ENCODE measurements at places on chromosomes 7 and 10.
A peak's percentile ranks its signal among the peaks of the same experiment; 100 is the strongest.

GRCh38 chr10:124917428-124918190, 24.3 kb upstream of the ZRANB1 start:
- DNase-seq: peak; percentile 3

- DNase-seq: no peak
These were observed 486 bp downstream of the CACNA2D1 start for GRCh38 chr7:82443036-82443546.

GRCh38 chr10:124971276-124971675, 29.4 kb downstream of the ZRANB1 start:
- DNase-seq: no peak

DNA sequence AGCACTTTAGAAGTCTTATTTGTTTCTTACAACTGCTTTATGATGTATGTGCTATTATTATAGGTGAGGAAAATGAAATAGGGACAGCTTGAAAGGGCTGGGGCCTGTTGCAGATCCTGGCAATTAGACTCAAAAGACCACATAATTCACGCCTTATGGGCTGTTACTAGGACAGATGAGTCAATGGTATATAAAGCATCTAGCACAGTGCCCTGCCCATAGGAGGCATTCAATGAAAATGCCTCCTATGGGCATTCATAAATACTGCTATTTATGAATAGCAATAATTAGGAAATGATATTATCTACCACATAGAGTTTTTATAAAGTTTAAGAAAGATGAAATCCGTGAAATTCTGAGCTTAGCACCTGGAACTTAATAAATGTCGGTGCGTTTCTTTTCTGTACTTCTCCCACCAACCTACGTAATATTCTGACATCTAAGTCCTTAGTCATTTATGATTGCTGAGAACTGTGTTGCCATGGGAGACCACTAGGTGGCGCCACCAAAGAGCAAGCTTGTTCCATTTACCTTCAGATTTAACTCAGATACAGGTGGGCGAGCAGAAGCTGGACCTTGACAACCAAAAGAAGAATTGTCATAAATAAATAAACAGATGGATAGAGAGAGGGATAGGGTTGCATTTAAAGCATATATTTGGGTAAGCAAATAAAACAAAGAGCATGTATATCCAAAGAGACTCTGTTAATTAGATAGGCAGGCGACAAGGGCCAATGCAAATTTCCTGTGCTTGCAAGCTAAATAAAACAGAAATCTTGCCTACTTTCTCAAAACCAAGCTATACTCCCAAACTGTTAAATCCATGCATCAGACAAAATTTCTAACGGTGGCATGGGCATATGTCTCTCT, 699.9 kb downstream of the INHBA start:
- DNase-seq: no peak

- DNase-seq: no peak
These were observed 91.1 kb upstream of the SP4 start for GRCh38 chr7:21336743-21337142.

DNA sequence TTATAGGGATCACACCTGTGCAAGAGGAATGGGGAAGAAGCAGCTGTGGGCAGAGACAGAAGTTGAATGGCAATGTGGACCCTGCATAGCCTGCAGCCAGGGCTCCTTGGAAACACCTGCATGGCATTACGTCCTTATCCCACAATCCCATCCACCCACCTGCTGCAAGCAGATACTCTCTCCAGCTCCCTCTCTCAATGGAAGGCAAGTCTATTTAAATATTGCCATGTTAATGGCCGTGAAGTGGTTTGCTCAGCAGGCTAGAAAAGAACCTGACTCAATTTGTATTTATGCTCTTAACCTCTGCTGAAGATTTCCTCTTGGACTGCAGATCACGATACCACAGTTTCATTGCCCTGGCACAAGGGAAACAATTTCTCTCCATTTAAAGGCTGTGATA, 417.0 kb downstream of the TYW1 start:
- no peak for DNase-seq

- no peak for DNase-seq
These were observed 26.0 kb downstream of the EN2 start for GRCh38 chr7:155483868-155484325.

DNA sequence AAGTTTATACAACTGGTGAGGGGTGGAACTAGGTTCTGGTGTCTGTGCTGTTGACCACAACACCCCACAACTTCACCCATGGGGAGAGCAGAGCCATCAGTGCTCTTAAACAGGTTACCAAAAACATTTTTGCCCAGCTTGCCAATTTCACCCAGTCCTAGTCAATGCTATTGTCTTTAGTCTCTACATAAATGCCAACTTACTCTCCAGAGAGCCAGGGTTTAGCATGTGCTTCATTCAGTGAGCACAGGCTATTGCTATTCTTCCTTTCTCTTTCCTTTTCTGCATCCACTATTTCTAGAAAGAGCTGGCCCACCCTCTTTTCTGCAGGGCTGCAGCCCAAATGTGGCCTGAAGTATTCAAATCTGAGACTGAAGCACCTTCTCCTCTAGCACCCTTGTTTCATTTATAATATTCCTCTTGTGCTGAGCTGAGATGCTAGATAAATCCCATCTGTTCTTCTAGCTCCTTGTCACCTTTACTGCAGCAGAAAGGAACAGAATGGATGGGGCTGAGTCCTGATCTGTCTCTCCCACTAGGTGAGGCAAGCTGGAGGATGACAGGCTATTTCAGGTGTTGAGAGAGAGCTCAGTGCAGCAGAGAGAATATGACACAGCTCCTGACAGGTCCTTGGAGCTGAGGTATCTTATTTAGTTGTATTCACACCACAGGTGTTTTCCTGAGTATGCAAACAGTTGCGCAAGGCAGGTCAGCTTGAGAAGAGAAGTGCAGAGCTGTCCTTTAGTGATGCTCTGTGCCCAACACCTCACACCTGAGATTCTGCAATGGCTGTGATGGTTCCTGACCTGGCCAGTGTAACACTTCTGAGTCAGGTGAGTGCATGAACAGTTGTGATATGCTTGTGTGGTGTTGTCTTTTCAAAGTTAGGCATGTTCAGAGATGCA, 819.2 kb downstream of the CCSER2 start:
- no peak for DNase-seq

DNA sequence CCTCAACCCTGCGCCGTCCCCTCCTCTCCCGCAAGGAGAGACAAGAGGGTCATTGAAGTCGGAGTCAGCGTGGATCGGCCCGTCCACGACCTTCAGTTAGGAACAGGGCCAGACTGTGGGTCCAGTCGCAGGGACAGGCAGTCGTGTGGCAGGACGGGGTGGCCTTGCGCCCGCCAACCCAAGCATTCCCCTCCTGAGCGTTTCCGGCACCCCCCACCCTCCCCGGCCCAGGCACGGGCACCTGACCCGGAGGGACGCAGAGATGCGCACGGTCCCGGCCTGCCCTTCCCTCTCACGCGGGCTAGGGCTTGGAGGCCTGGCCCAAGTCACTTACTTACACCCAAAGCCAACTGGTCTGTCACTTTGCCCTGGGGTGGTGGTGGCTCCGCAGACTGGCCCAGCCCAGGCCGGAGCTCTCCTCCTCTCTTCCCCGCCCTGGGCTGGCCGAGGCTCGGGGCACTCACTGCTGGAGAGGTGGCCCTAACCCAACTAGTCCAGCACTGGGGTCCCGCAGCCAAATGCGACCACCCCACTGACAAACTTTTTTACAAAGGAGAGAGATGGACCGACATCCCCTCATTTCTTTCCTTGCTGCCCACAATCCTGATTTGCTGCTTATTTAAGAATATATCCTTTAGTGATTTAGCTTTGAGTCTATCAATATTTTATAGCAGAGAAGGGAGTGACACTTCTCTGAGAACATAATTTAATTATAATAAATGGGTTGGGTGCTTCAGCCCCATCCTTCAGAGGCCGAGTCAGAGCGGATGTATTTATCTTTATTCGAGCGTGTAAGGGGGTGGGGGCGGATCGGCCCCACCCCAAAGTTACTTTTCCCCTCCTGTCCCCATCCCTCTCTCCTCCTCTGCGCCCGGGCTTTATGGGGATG, 1.2 kb upstream of the UNCX start:
- DNase-seq: no peak

GRCh38 chr10:90326498-90327267, 531.2 kb downstream of the HTR7 start:
- no peak for DNase-seq

GRCh38 chr10:125633517-125633999, 49.4 kb downstream of the TEX36 start:
- no peak for DNase-seq

GRCh38 chr10:24128066-24128730, 80.7 kb upstream of the KIAA1217 start:
- DNase-seq: no peak

DNA sequence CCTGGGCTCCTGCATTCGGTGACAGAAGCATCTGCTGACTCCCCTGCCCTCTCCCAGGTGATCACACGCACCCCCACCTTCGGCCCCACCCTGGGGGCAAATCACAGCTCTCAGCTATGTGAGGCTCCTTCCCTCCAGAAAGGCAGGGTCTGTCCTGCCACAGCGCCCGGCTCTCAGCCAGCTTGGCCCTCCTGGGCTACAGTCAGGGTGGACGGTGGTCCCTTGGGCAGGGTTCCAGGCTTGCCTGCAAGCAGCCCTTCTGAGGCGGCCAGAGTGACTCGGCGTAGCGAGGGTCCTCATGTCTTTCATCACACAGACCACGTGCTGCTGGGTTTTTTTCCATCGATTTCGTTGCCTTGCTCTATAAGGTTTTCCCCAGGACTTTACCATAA, 53.6 kb upstream of the EBF3 start:
- DNase-seq: no peak

DNA sequence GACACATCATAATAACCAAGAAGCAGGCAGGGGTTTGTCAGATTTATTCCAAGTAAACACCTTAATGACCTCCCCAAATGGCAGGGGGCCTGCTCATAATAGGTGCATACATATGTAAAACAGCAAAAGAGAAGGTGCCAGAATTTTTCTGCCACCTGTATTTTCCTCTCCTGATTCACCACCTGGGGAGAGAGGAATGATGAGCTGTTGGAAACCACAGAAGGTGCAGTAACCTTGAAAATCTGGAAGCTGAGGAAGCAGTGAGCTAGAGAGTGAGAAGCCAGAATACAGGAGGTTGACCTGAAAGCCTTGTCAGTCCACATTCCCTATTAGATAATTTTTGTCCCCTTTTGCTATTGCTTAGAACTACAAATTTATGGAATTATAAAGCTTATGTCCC, 46.2 kb upstream of the PDE1C start:
- no peak for DNase-seq

- no peak for DNase-seq
These were observed 35.9 kb upstream of the DMTF1 start for GRCh38 chr7:87116315-87116714.

GRCh38 chr10:7054915-7055314, 355.9 kb downstream of the SFMBT2 start:
- DNase-seq: no peak

- no peak for DNase-seq
These were observed 17.0 kb downstream of the UPF2 start for GRCh38 chr10:12025591-12025990.

- no peak for DNase-seq
These were observed 107.7 kb downstream of the RBM20 start for GRCh38 chr10:110751850-110752249.

DNA sequence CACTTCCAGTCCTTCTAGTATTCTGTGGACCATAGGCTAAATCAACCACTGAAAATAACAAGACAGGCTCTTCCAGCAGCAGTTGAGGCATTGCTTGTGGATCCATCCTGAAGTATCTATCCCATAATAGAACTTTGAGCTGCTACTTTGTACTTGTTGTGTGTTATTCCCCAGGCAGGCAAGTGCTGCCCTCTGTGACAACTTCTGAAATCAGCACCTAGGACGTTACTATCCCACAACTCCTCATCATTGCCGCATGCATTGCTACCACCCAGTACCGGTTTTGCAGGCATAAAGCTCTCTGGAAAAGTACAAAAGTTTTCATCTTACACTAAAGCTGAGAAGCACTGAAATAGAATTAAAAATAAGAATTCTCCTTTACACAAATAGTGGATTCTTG, 145.3 kb downstream of the HTR7 start:
- no peak for DNase-seq

- DNase-seq: no peak
These were observed 277.5 kb downstream of the CSTF2T start for GRCh38 chr10:51421853-51422252.

- no peak for DNase-seq
These were observed 20.5 kb upstream of the JAZF1 start for GRCh38 chr7:28201131-28201530.

DNA sequence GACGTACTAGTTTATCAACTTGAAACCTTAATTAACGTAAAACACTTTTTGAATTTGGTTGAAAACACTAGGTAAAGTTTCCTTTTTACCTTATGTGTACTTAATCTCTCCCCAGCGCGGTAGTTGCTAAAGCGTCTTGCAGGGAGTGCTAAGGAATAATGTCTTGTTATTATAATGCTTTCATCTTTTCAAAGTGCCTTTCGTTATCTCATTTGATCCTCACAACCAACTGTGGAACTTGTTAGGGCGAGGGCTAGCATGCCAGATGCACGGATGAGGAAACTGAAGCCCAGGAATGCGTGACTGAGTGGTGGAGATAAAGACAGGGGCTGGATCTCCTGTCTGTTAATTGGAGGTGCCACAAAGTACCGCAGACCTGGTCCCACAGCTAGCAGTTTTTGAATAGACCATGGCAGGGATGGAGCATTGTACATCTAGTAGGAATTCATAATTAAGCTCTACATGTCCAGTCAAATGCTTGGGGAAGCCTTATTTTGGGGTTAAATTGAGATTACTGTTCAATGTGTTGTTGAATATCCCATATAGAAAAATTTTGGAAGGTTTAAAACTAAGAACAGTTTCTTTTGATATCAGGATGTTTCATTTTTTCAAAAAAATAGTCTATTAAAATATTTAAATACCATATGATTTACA, 234.3 kb downstream of the SH2D4B start:
- no peak for DNase-seq

- no peak for DNase-seq
These were observed 239.9 kb downstream of the CELF2 start for GRCh38 chr10:11257440-11258090.

DNA sequence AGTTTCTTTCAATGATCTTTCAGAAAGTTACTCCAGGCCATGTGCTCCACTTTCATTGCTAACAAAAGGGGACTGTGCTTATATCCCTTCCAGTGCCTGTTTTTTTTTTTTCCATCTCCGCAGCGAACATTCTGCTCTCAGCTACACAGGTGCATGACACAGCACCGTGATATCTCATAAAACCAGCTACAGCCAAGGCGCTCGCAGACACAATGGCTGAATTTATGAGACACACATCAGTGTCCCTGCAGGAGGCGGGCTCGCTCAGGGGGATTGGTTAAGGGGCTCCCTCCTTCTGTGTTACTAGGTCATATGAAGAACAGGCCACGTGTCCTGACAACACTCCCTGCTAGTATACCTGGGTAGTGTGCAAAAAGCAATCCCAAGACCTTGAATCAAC, 245.5 kb downstream of the SKAP2 start:
- no peak for DNase-seq

Data from stimulated activated CD8-positive, alpha-beta memory T cell treated with anti-CD3 and anti-CD28 coated beads, Interleukin-15, amount 100 ng/mL, for 24 hours (primary cell).